ENCODE measurements at places on chromosomes 7 and 10. TPM values are rescaled to one million over a fixed set of nuclear protein-coding genes. Genes with fewer than 3 reads are reported as not detected.

DNA sequence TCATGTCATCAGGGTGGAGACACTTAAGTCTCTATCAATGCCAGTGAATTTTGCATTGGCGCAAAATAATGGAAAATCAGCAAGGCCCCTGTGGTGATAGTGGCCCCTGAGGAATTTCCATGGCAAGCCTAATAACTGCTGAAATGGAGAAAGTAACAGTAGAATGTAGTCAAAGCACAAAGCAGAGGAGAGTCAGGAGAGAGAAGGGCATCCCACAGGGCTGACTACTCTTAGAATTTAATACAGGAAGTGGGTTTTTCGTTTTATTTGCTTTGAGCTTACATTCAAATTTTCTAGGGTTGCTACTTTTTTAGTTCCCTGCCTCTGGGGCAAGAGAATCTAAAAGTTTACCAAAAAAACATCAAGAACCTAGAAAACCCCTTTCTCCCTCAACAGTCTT lies 39.0 kb downstream of the BZW2 start:
- DNase-seq, result no peak

The COMTD1 gene
- 6.5 TPM for polyA plus RNA-seq

The KIF5B gene
- polyA plus RNA-seq, result 124 TPM

The SLC26A3 gene
- not detected for polyA plus RNA-seq

GRCh38 chr7:518630-519483 lies 789 bp downstream of the PDGFA start:
- no peak for DNase-seq

DNA sequence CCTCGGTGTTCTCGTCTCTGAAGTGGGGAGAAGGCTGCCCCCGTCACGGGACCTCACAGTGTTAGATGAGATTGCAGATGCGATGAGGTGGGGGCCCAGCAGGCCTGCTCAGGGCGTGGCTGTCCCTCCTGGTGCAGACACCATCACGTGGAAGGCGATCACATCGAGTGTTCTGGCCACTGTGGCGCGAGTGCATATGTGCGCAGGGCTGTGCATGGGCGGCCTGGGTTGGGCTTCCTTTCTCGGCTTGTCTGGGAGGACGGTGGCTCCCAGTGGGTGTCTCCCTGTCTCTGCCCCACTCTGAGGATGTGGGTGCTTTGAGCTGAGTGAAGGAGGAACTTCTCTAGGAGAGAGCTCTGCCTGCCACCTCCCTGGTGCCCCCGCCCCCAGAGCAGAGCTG lies 83.1 kb downstream of the LHPP start:
- DNase-seq, result no peak

The KDM7A gene
- 8.4 TPM for polyA plus RNA-seq
